ENCODE measurements at places on chromosomes 12 and 14.

- no peak for DNase-seq
Measured at GRCh38 chr14:76329154-76329928, 46.6 kb upstream of the ESRRB start.

DNA sequence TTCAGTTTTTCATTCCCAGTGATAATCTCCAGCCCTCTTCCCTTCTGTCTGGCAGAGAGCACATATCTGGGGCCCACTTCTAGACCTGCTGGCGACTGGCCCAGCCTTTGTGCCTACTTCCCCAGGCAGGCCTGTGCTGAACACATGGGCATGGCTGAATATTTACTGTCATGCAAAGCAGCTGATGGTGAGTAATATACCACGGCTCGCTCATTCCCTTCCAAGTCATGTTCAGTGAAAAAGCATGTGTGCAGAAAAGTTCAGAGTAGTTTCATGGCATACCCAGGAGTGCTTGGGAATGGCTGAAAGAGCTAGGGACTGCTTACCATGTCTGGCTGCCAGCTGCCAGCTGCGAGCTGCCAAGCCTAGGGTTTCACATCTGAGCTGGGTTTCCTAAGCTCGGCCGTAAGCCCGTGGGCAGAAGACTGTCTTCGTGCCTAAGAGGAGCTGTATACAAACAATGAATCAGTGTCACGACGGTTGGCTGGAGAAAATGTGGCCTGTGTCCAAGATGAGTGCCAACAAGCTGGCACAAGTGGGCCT, 179.9 kb upstream of the PELI2 start:
- no peak for DNase-seq

DNA sequence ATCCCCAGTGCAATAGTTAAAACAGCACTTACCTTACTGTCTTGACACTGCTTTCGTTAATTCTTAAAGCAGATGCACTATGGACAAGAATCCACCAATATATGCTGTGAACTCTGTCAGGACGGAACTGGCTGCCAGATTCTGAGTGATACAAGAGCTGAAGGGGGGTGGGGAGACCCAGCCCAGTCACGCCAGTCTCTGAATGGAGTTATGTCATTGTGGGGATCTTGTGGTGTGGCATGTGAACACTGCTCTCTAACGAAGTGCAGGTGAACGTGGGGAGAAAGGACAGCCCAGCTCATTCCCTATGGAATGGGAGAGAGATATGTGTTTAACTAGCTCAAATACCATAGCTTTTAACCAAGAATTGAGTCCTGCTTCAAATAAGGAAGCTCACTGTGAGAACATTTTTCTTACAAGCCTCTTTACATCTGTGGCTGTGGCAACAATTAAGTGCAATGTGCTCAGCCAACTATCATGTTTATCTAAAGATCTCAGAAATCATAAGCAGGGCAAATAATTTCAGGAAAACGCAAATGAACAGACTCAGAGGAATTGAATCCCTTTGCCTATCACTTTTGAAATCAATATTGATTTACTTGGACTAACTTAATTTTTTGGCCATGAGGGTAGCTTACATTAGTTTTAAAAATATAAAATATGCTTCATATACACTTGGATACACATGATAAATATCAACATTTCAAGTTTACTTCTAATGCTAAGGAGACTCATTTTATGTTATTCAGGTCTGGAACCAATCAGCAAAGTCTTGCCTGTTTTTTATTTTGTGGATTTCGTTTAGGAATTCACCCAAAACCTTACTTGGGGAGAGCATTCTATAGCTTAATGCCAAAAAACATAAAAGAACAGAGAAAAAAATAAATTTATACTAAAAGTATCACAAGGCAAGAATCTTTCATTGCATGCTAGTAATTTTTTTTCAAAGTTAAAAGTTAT, at the start of gene LUM:
Gene LUM (minus strand): TSS at position 129 of the 960 bp plus-strand sequence. CDS start 2,515 bp downstream, outside the sequence.
- no peak for DNase-seq

DNA sequence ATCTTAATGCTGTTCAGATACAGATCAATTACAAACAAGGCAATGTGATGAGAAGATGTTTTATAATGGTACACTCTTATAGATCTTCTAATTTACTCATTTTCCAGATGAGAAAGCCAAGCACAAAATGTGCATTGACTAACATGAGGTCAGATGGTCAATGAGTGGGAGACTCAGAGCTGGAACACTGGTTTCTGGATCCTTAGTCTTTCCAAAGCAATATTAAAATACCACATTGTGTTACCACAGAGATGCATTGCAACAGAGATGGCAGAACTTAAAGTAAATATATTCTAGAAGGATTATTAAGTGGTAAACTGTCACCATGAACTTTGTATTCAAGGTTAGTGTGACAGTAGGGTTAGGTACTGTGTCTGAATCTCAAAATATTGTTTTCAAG, 113.6 kb downstream of the SLC15A5 start:
- DNase-seq = no peak

DNA sequence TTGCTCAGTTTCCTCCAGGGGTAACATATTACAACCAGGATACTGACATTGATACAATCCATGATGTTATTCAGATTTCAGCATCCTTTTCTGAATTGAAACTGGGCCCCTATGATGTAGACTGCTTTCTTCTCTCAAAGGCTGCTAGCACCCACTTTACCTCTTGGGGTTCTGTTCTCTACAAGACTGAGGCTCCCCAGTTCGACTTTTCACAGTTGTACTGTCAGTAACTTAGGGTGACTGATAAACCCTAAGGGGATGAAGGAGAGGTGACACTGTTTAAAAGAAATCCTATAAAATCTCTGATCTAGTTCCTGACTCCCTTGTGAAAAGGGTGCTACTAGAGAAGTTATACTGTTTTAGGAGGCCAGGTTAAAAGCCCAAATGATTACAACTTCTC, 818 bp downstream of the VPS33A start:
- no peak for DNase-seq

GRCh38 chr14:55721353-55721752, 141.3 kb downstream of the KTN1 start:
- no peak for DNase-seq

DNA sequence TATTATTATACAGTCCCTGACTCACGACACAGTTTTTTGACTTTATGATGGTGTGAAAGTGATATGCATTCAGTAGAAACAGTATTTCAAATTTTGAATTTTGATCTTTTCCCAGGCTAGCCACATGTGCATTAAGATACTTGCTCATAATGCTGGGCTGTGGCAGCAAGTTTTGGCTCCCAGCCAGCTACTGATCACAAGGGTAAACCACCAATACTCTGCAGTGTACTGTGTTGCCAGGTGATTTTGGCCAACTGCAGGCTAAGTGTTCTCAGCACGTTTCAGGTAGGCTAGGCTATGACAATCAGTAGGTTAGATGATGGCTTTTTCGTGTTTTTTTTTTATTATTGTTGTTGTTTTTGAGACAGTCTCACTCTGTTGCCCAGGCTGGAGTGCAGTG, 69.4 kb upstream of the ACTN1 start:
- no peak for DNase-seq

DNA sequence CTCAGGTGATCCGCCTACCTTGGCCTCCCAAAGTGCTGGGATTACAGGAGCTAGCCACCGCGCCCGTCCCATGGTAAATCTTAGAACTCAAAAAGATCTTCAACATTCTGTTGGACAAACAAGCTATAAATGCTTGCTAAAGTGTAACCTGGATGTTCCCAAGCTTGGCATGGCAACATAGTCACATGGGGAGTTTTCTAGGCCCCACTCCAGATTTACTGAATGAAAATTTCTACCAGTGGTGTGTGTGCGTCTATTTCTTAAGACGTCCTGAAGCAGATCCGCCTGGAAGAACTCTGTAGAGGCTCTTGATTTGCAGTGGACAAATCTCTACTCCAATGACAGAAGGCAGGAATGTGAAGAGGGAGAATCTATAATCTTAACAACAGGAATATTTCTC, 59.9 kb downstream of the ZFYVE21 start:
- DNase-seq = no peak

GRCh38 chr12:47207340-47207717, 127.6 kb upstream of the AMIGO2 start:
- no peak for DNase-seq

- DNase-seq = no peak
Measured at GRCh38 chr14:69153873-69154270, 953 bp upstream of the DCAF5 start.

GRCh38 chr12:114457620-114458019, 51.7 kb upstream of the TBX5 start:
- no peak for DNase-seq

- peak; percentile 51 for DNase-seq
Measured at GRCh38 chr14:69643430-69644200, 32.2 kb downstream of the SUSD6 start.

- no peak for DNase-seq
Measured at GRCh38 chr14:100532906-100533655, 54.1 kb downstream of the BEGAIN start.

DNA sequence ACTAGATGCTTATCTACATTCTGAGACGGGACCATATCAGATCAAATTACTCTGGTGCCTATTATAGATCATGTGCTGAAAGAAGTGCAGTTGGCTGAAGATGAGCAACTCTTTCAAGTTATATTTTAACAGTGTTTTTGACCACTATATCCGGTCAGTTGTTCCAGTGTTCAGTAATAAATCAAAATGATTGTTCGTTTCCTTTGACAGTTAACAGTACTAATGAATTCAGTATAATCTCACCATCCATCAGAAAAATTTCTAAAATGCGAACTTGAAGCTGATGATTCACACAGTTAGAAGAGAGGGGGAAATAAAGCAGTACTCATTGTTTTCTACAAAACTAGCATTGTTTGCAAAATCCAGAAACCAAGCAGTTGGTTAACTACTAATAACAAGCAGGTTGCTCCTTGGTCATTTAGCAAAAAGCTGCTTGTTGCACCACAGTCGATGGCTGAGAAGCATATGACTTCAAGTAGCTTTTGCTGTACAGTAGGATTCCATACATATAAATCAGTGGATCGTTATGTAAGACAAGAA, 2.3 kb downstream of the RPS6KA5 start:
- no peak for DNase-seq

- DNase-seq = no peak
Measured at GRCh38 chr12:102633981-102634605, 153.7 kb upstream of the IGF1 start.

GRCh38 chr12:108724054-108724889, 7.0 kb downstream of the CORO1C start:
- no peak for DNase-seq

GRCh38 chr12:28110329-28110728, 79.9 kb upstream of the CCDC91 start:
- no peak for DNase-seq

GRCh38 chr12:108640802-108641445, 7.2 kb upstream of the SELPLG start:
- no peak for DNase-seq

DNA sequence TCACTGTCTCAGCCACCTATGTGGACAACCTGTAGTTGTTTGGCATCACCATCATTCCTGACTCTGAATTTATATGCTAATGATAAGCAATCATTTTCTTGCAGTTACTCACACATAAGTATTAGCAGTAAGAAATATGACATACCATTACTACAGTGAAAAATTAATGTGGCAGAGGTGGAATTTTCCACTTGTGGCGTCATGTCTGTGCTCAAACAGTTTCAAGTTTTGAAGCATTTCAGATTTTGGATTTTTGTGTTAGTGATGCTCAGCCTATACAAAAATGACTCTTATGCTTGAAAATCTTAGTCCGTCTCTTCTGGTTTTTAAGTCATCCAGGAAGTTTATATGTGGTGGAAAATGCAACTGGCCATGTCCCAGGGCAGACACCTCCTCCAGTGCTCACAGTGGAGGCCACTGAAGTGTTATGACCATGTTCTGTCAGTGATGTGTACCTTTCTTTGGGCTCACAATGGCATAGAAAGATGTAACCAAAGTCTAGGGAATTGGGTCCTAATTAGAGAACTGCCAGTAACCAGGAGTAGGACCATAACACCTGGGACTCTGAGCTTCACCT, 220.6 kb downstream of the SYT1 start:
- DNase-seq = no peak

Data from stimulated activated CD8-positive, alpha-beta memory T cell treated with anti-CD3 and anti-CD28 coated beads, Interleukin-12 subunit alpha, Interleukin-12 subunit beta, amount 100 ng/mL, for 4 hours (primary cell).